ENCODE measurements at places on chromosomes 7 and 10. TPM values are rescaled to one million over a fixed set of nuclear protein-coding genes. Genes with fewer than 3 reads are reported as not detected.

EN2 gene
- not detected for total RNA-seq

NPTX2 gene
- total RNA-seq, result 3.4 TPM

EPHB4 gene
- 468 TPM for total RNA-seq

GIGYF1 gene
- 22.8 TPM for total RNA-seq

SPOCK2 gene
- 0.98 TPM for total RNA-seq

CACNB2 gene
- not detected for total RNA-seq

ASB10 gene
- total RNA-seq, result not detected

OR6V1 gene
- total RNA-seq, result not detected
